ENCODE measurements at places on chromosomes 2 and 18.

- no peak for DNase-seq
These were observed 11.6 kb upstream of the ALLC start for GRCh38 chr2:3646446-3646845.

- DNase-seq = no peak
These were observed 209.3 kb upstream of the NCKAP5 start for GRCh38 chr2:133777574-133777960.

GRCh38 chr2:25411281-25411680 lies 69.6 kb upstream of the DNMT3A start:
- DNase-seq = no peak

- DNase-seq = no peak
These were observed 304.4 kb downstream of the CTNNA2 start for GRCh38 chr2:79817288-79817687.

GRCh38 chr18:21741312-21741561 lies 645 bp downstream of the MIB1 start:
- DNase-seq = no peak

DNA sequence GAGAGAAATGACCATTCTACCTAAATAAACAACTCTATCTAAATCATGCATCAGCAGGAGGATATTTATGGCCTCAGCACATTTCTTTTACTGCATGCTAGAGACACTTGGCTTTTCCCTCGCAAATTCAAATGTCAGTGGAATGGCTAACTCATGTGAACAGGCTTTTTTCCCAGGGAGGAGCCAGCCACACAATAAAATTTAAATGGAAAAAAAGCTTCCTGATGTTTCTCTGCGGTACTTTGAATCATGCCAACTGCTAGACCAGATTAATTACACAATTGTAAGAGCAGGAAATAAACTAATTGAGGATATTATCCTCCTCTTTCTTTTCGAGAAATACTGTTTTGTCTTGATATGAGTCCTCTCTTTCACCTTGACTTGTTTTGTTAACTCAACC lies 676.3 kb downstream of the IRS1 start:
- peak; percentile 20 for DNase-seq

DNA sequence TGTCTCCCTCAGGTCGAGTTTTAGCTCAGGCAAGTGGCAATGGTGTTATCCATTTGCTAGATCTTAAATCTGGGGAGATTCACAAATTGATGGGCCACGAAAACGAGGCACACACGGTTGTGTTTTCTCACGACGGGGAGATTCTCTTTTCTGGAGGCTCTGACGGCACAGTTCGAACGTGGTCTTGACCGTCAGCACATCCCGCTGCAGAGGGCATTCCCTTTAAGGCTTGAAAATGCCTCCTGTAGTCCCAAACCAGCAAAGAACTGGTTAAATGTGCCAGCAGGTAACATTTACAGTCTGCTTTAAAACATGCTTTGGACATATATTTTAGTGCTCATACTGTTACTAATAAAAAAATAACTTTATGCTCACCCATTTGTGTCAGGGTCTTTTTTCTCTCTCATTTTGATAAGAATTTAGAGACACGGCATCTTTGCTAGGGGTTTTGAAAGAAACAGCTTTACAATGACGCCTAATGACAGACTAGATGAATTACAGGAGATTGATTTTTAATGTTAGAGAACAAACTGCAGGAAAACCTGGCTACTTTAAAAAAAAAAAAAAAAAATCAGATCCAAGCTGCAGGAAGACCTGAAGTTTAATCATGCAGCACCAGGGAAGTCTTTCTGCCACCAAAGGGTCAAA lies 602 bp upstream of the VWC2L start:
- no peak for DNase-seq

Data from AG20443 (cell line).